Suppressor macrophage treated with lipopolysaccharide for 4 hours (primary cell): ENCODE measurements at places on chromosomes 1 and 21.
A peak's percentile ranks its signal among the peaks of the same experiment; 100 is the strongest.

DNA sequence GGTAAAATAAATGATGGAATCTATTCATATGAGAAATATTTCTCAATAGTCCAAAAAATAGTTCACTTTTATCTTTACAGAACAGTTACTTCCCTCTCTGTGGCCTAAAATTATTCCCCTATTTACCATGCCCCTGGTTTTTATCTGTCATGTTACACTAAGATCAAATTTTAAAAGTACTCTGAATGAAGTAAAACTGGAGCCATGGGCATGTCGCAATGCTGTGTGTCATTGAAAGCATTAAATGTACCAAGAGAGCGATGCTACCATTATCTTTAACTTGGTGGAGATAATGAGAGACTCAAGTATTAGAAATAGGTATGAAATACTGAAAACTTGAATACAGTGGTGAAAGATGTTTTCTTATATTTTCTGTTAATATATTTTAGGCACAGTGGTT is 146.2 kb downstream of the KCNT2 start:
- no peak for DNase-seq

DNA sequence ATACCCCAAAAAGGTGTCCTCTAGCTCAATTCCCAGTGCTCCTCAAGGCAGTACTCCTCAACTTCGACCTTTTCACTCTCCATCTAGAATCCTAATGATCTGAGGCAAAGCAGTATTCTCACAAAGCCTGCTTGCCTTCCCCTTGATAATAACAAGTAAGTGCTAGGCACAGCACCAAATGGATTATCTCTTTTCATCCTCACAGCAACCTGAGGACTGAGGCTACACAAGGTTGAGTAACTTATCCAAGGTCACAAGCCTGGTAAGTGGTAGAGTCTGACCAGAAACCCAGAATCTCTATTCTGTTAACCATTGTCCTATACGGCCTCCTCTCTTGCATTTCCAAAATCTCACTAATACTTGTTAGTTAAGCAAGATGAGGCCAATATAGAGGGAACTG is 5.1 kb downstream of the SYDE2 start:
- DNase-seq = no peak

DNA sequence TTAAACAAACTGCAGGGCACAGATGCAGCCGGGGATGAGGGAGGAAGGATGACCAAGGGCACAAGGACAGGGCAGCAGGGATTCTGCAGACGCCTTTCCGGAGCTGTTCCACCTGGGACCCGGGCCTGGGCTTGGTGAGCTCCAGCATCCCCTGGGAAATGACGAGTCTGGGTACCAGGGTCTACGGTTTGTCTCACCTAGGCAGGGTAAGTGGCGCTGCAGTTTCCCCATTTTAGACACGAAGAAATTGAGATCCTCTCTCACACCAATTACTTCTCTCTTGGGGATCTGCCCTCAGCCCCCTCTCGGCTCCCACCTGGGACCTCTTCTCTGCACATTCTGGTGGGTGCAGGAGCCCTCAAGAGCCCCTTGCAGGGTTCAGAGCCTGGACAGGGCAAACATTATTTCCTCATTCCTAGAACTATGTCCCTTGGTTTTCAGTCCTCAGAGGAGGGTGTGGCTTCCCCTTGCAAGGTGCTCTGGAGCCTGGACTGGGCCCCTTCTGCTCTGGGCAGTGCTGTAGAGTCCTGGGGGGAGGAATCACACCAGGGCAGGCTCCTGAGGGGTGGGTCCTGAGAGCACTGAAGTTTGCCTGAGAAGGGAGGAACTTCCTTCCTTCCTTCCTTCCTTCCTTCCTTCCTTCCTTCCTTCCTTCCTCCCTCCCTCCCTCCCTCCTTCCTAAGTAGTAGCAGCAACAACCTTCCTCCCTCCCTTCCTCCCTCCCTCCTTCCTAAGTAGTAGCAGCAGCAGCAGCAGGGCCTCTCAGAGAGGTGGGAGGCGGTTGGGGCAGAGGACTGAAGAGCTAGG is 16.0 kb downstream of the RAP1GAP start:
- no peak for DNase-seq

- peak; percentile 73 for DNase-seq
Observed at GRCh38 chr21:35298757-35299156, 249.7 kb upstream of the RUNX1 start.

DNA sequence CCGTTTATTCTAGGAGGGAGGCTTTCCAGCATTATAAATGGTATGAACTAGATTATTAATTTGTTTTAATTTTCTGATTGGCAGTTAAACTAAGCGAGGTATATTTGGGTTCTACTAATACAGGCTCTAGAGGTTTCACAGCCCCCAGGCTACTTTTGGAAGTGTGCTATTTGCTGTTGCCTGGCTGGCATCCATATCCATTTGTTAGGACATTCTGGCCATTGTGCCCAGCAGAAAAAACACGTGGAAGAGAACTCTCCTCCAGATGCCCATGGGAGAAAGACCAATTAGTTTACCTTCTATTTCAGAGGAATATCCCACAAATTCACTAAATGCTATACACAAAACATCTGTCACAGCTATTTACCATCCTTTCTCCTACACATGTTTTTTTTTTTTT is 29.3 kb downstream of the MACO1 start:
- DNase-seq = no peak

GRCh38 chr1:108560189-108560873 is 431 bp downstream of the EEIG2 start:
- peak; percentile 8 for DNase-seq
